Fibroblast of skin of scalp (primary cell): ENCODE measurements at places on chromosomes 2 and 18.

GRCh38 chr2:101006065-101006715 is 4.1 kb downstream of the RPL31 start:
- no peak for DNase-seq

GRCh38 chr2:180621941-180622918 is 358.2 kb upstream of the UBE2E3 start:
- peak; percentile 79 for DNase-seq

GRCh38 chr18:35457140-35457704 is 40.5 kb downstream of the INO80C start:
- DNase-seq = no peak

DNA sequence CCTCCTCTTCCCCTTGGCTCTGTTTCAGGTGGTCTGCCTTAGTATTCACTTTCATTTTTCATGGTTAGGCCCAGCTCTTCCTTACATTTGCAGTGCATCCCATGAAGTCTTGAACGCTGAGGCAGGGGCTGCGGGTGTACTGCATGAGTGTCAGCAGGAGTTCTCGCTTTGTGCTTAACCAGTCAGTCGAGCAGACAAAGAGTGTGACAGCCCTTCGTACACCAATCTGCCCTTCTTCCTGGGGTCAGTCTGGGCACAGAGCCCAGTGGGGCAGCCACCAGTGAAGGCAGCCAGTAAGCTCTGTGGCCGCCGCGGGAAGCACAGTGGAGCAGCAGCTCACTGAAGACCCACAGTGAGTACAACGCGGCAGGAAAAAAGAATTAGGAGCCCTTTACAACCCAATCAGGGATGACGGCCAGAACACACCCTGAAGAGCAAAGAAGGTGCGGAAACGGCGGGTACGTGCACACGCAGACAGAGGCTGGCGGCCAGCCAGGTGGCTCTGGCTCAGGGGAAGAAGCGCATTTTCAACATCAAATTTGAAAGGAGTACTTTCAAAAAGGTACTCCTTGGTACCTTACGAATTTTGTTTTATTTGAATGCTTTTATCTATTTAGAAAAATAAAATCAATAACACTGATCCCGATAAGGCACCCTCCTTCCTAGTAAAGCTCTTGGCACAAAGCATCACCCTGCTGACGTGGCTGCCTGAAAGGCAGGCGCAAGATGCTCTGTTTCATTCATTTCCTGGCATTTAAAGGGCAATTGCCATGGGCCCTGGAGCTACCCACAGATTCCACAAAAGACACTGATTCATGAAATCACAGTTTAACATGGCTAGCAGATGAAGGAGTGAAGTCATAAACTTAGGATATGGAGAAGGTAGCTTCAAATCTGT is 47.0 kb upstream of the SEMA4C start:
- DNase-seq = no peak

DNA sequence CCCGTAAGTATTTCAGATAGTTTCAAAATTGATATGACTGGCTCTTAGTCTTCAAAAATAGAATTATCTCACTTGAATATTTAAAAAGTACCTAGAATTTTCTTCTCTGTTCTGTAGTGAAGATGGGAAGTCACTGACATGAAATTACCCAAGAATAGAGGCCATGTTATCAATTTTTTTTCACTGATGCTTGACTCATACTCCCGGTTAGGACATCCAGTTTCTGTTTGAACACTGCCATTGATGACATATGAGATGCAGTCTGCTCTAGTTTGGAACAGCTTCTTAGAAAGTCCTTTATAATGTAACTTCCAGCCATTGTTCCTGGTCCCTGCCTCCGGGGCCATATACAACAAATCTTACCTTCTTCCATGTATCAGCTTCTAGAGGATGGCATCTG is 26.0 kb downstream of the MAP3K20 start:
- no peak for DNase-seq

- DNase-seq = peak; percentile 47
Measured at GRCh38 chr2:196233805-196234475, 62.6 kb upstream of the STK17B start.

DNA sequence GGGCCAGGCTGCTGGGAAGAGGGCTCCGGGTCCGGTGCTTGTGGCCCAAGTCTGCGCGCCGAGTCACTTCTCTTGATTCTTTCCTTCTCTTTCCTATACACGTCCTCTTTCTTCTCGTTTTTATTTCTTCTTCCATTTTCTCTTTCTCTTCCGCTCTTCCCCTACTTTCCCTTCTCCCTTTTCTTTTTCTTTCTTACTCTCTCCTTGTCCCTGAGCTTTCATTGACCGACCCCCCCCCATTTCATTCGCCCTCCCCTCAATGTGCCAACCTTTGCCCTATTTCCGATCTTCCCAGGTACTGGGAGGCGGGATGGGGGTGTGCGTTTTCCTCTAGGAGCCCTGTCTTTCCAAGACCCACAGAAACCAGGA is 1.8 kb downstream of the ONECUT2 start:
- DNase-seq = no peak

GRCh38 chr2:20525041-20526035 is 78.5 kb downstream of the RHOB start:
- peak; percentile 64 for DNase-seq

DNA sequence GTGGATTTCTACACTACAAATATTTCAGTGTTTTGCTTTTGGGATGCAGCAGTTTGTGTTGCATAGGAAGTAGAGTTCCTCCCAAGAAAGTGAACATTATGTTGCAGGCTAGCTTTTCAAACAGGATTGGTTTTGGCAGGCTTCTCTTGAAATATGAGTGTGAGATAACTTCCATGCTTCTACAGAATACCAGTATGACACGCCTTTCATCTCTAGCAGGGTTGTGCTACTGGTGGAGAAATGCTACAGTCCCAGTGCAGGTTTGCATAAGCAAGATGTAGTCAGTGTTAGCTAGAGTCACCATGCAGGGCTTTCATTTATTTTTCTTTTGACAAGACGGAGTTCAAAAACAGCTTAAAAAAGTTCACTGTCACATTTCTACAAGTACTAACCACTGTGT is 17.1 kb upstream of the CAVIN2 start:
- DNase-seq = no peak

GRCh38 chr2:238441262-238442114 is 14.8 kb downstream of the ASB1 start:
- DNase-seq = no peak

- DNase-seq = no peak
Measured at GRCh38 chr2:119520696-119521432, 3.4 kb downstream of the SCTR start.

- no peak for DNase-seq
Measured at GRCh38 chr2:207767461-207768167, 2.1 kb downstream of the FZD5 start.

DNA sequence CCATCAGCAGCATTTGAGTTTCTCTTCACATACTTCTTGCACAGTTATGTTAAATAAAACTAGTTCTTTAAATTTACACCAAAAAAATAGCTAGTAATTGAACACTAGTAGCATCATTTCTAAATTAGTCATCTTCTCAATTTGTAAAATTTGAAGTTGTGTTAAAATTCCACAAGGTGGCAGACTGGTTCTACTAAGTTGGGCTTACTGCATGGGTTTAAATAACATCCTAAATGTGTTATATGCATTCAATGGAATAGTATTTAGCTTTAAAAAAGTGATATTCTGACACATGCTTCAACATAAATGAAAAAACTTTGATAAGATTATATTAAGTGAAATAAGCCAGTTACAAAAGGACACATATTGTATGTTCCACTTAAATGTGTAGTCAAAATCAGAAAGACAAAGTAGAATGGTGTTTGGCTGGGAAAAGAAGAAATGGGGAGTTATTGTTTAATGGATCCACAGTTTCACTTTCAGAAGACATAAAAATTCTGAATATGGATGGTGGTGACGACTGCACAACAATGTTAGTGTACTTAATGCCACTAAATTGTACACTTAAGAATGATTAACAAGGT is 28.7 kb upstream of the RPRD1A start:
- peak; percentile 70 for DNase-seq

GRCh38 chr2:217248312-217248935 is 388.6 kb upstream of the TNP1 start:
- DNase-seq = peak; percentile 93

DNA sequence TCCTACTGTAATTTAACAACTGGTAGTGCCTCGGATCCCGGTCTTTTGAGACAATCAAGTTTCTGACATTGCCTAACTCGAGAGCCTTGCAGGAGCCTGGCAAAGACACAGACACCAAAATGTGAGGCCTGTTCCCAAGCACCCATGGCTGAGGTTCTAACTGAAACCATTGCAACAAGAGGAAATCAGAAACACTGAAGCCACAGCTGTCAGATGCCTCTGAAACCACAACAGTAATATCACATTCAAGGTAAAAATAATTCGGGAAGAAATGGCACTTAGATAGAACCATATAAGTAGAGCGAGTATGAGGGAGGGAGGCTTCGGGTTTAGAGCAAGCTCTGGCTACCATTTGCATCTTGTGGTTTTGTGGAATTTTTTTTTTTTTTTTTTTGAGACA is 285.9 kb downstream of the FBXO15 start:
- DNase-seq = no peak

- DNase-seq = no peak
Measured at GRCh38 chr2:100907832-100908231, 87.9 kb downstream of the NPAS2 start.

DNA sequence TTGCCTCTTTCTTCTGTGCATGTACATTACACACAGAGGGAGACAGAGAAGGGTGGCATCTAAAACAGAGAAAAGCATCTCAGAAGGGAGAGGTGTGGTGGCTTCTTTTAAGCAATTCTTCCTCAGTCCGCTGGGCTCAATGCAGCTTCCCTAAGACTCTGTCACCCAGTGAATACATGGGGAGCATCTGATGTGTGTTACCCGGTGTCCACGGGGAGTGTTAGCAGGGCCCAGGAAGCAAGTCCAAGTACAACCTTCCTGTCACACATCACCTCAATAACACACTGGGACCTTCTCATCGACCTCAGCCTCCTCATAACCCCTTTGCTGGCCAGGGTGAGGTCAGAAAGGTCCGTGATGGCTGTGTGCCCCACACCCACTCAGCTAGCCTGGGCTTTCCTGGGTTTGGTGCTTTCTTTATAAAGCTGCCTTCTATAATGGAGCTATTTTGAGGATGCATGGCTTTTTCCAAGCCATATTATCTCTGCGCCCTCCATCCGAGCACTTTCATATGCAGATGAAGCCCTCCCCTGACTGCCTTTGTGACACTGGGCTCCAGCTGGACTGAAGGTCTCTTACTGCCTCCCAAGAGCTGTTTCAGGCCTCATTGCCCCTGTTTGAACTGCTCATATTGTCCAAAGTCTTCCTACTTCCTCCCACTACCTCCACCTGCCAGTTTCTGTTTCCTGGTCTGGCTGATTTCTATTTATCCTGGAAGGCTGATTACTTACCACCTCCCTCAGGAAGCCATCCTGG is 21.4 kb downstream of the TNFRSF11A start:
- DNase-seq = no peak

DNA sequence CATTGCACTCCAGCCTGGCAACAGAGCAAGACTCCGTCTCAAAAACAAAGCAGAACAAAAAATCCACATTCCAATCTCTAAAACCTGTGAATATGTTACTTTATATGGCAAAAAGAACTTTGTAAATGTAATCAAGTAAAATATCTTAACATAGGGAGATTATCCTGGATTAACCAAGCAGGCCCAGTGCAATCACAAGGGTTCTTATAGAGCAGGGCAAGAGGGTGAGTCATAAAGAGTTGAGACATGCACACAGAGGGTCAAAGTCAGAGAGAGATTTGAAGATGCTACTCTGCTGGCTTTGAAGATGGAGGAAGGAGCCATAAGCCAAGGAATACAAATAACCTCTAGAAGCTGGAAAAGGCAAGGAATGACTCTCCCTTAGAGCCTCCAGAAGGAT is 60.9 kb upstream of the SLC9A2 start:
- DNase-seq = no peak
